Activated CD4-positive, alpha-beta T cell treated with anti-CD3 and anti-CD28 coated beads, Interleukin-2, amount 10 ng/mL, durations not matched to agents 24 days and 14 days (primary cell): ENCODE measurements at places on chromosomes 3 and 15. TPM values are rescaled to one million over a fixed set of nuclear protein-coding genes. Genes with fewer than 3 reads are reported as not detected.

DNA sequence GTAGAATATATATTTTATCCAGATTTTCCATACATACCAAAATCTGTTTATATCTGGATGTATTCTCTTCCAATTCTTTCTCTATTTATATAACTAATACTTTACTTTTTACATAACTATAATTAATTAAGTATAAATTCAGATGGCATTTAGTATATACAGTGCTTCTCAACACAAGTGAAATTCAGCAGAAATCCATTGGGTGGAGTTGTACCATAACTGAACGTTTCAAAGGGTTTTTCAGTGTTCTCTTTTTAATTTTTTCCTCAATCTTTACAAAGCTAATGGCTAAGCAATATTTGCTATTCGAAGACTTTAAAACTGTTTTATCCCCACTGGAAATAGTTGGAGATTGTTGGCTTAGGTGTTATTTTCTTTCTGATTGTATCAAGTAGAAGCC lies 13.9 kb upstream of the ZBBX start:
- no peak for DNase-seq

GRCh38 chr3:31265646-31266428 lies 266.9 kb upstream of the STT3B start:
- DNase-seq, result no peak

GRCh38 chr3:13173186-13173585 lies 100.0 kb upstream of the IQSEC1 start:
- no peak for DNase-seq

Gene CCR3
- total RNA-seq, result not detected in 2 replicates

Gene FRMD5
- total RNA-seq, result 0.09 TPM in 1 of 2 replicates, not detected in the other

Gene KLF15
- total RNA-seq, result 0.19 and 0.28 TPM in 2 replicates
